ENCODE measurements at places on chromosomes 3 and 15.

- DNase-seq = no peak
These were observed 17.1 kb upstream of the ABTB1 start for GRCh38 chr3:127655641-127656040.

- no peak for DNase-seq
These were observed 108.9 kb upstream of the ZNF717 start for GRCh38 chr3:75894234-75894633.

DNA sequence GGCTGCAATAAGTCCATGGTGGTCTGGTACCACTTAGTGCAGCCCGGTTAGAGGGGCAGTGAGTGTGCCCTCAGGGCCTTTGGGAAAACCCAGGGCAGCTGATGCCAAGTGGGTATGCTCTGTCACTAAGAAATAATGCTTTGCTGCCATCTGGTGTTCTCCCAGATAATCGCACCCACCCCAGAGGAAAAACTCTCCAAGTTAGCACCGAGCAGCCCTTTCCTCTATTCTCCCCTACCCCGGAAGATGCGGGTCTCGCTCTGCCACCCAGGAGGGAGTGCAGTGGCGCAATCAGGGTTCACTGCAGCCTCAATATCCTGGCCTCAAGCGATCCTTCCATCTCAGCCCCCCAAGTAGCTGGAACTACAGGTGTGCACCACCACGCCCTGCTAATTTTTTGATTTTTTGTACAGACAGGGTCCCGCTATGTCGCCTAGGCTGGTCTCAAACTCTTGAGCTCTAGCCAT, 21.3 kb upstream of the DAPK2 start:
- DNase-seq = peak; percentile 53

DNA sequence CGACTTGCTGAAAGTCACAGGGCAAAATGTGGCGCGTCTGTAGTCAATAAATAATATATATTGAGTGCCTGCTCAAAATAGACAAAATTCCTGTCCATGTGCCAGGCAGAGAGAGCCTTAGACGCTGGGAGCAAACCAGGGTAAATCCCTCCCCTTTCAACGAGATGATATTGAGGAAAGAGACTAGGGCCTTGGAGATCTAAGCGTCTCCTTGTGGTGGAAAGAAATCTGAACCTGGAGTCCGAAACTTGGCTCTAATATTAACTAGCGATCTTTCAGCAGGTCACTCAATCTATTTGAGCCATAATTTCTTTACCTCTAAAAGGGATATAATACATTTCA, 348 bp upstream of the DPP8 start:
- no peak for DNase-seq

DNA sequence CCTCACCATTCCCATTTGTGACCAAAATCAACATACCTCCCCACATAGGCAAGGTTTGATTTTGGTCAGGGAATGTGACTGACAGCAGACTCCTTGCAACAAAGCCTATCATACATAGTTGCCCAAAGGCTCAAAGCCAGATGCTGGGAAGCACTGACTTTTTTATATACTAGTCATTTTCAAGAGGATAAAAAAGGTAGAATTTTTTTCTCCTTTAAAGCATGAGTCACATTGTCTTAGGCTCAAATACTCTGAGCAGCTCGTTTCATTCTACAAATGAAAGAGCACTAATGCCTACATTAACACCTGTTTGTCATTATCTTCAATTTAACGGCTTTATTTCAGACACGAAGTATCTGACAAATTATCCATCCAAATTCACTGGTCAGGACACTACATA, 36.2 kb downstream of the ICE2 start:
- peak; percentile 2 for DNase-seq

DNA sequence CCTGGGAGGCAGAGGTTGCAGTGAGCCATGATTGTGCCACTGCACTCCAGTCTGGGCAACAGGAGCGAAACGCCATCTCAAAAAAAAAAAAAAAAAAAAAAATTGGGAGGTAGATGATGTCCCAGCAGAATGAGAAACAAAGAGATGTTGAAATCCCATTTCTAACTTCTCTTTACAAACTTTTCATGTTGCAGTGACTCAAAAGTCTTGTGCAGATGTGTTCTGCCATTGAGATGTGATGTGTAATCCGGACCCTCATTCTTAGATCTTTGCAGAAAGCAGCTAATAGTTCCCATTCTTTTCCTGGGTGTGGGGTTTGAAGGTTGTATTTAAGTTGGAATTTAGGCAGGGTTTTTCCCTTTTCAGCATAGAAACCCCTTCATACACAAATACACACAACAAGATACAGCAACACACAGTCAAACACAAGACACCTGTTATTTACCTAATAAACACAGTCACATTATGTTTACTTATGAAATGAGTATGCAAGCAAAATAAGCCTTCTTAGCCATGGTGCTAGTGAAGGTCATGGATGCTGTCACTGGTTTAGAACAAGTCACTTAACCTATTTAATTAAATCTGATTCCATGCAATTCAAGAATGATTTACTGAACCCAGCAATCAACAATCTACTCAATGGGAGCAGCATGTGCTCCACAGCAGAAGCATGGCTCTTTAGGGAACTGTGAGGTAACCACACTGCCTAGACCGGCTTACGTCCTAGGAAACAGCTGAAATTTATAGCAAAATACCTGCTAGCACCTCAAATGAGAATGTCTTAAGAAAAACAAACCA, 14.9 kb downstream of the SIAH2 start:
- DNase-seq = peak; percentile 51

- no peak for DNase-seq
These were observed 55.6 kb upstream of the ADGRG7 start for GRCh38 chr3:100553618-100554372.

DNA sequence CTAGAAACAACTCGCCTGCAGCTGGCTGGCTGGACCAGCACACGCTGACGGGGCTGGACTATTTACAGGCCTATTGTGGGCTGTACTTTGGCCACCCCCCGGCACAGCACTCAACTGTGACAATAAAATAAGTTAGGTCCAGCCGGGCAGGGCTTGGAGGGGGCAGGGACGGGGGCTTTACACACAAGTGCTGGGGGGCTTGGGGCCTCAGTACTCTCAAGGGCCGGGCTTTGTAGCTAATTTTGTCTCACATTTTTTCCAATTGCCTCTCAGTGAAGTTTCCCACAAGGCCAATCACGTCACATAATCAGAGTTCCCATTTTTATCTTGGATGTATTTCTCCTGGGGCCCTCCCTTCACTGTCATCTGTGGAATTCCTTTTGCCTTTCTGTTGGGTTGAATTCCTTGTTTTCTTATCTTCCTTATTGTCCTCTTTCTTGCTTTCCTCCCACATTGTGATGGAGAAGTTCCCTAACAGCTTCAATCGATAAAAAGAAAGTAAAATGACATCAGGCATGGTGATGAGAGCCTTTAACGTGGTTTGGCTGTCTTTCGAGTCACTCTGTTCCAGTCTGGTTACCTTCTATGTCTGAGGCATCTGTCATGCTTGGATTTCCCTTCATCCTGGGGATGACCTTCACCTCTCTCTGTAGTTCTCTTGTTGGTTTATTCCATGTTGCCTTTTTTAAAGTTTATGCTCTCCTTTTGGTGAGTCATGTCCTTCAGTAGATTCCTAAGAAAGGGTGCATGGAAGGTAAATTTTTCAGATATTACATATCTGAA, 44.1 kb upstream of the CMTM7 start:
- no peak for DNase-seq

- no peak for DNase-seq
These were observed 15.8 kb upstream of the P4HTM start for GRCh38 chr3:48974076-48974864.

DNA sequence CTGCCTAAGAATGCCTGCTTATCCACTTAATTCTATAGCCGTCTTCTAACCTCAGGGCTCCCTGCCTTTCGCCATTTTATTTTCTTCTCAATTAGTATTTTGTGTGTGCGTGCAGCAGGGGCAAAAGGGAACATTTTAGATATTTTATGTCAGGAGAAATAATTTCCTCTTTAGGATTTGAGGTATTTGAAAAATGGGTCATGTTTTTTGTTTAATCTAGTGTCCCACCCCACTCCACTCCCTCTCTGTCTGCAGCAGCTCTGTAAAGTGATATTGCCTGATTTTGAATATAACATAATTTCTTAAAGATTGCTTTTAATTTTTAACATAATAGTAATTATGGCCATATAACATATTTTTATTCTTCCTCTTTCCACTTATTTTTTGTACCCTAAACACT, 593.2 kb upstream of the DPPA4 start:
- peak; percentile 20 for DNase-seq

GRCh38 chr3:193982258-193982659, 153.7 kb upstream of the HES1 start:
- DNase-seq = peak; percentile 69

GRCh38 chr15:25362545-25362944, 76.3 kb downstream of the UBE3A start:
- DNase-seq = no peak

DNA sequence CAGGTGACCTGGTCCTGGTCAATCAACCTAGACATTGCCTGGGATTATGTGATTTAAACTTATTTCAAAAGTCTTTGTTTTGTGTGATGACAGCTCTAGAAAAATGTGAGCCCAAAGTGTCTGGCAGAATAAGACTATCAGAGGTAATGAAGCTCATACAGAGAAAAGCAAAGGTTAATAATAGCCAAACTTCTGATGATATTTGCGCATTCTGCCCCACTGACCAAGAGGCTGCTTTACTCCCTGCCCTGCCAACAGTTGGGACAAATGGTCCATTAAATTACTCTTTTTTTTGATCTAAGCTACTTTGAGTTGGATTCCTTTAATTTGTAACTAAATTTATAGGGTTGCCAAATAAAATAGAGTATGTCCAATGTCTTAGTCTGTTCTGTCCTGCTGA, 911.2 kb downstream of the MCTP2 start:
- no peak for DNase-seq

DNA sequence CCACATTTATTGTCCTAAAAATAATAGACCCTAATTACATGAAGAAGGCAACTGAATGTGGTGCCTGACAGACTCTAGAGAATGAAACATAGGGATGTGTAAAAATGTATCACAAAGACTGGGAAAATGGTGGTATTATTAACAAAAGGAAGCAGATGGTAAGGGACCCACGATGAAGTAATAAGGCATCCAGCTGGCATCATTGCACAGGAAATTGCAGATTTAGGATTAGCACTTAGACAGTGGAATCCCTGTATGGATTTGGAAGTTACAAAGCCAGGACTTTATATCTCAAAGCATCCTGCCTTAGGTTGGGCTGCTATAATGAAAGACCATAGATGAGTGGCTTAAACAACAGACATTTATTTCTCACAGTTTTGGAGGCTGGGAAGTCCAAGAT, 104.3 kb downstream of the PPM1L start:
- DNase-seq = no peak

DNA sequence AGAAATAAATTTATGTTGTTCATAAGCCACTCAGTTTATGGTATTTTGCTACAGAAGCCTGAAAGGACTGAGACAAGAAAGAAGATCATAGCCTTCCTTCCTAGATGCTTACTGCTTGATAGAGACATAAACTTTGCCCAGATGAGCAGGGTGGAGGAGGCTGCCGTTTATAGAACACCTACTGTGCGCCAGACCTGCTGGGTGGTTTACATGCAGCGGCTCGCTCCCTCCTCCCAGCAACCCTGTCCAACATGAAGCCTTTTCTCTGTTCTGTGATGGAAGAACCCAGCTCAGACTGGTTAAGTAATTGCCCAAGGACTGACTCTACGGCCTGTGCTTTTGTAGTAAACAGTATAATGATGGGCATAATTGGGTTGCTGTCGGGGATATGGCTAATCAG, 37.0 kb downstream of the CORO2B start:
- no peak for DNase-seq

DNA sequence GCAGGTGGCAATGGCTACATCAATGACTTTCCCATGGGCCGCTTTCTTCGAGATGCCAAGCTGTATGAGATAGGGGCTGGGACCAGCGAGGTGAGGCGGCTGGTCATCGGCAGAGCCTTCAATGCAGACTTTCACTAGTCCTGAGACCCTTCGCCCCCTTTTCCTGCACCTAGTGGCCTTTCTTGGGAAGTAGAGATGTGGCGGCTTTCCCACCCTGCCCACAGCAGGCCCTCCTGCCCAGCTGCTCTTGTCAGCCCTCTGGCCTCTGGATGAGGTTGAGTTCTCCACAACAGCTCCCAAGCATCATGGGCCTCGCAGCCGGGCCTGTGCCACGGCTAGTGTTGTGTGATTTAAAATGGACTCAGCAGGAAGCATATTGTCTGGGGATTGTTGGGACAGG, 12.5 kb downstream of the IVD start:
- DNase-seq = no peak

DNA sequence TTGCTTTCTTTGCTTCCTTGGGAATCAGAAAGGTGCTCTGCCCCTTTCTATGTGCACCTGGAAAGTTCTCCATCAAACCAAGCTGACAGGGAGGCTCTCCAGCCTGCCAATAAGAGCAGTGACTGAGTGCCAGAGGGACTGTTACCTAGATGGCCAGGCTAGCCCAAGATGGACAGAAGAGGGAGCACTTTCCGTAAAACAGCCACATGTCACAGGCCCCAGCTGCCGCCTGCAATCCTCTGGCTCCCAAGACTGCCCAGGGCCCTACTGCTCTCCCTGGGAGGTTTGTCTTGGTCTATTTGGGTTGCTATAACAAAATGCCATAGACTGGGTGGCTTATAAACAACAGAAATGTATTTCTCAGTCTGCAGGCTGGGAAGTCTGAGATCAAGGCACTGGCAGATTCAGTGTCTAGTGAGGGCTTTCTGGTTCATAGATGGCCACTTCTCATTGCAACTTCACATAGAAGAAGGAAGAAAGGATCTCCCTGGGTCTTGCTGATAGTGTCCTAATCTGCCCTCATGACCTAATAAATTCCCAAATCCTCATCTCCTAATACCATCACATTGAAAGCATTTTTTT, 72.3 kb downstream of the TAMM41 start:
- peak; percentile 77 for DNase-seq

DNA sequence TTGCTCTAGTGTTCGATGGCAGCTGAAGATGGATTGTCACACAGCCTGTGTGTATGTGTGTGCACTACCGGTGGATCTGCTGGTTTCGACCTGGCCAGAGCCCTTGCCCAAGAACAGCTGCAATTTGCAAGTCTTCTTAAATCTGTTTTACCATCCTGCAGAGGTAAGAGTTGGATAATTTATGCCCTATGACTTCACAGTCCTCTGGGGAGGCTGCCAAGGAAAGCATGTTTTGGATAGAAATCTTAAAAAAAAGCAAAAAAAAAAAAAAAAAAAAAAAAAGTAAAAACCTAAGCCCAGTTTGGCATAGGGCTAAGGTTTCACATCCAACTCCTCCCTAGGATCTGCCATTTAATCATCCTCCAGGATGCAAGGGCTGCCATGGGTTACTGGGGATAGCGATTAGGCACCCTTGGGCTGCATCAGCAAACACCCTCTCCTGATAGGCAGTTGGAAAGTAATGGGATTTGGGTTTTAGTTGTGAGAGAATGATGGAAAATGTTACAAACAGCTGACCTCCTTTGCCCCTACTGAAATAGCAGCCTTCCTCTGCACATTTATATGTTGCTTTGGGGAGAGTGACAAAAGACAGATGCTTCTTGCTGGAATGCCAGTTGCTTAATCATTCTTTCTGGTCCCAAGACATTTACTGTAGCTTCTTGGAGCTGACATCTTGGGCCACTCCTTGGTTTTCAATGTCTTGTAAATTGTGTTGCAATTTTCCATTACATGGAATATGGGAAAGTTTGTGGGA, 35.4 kb downstream of the CD200R1L start:
- no peak for DNase-seq
